ENCODE measurements at places on chromosomes 1 and 21.

GRCh38 chr1:22114083-22115012 is 28.5 kb downstream of the WNT4 start:
- DNase-seq, result no peak

- no peak for DNase-seq
These were observed 26.2 kb upstream of the ZC3H12A start for GRCh38 chr1:37448185-37448584.

DNA sequence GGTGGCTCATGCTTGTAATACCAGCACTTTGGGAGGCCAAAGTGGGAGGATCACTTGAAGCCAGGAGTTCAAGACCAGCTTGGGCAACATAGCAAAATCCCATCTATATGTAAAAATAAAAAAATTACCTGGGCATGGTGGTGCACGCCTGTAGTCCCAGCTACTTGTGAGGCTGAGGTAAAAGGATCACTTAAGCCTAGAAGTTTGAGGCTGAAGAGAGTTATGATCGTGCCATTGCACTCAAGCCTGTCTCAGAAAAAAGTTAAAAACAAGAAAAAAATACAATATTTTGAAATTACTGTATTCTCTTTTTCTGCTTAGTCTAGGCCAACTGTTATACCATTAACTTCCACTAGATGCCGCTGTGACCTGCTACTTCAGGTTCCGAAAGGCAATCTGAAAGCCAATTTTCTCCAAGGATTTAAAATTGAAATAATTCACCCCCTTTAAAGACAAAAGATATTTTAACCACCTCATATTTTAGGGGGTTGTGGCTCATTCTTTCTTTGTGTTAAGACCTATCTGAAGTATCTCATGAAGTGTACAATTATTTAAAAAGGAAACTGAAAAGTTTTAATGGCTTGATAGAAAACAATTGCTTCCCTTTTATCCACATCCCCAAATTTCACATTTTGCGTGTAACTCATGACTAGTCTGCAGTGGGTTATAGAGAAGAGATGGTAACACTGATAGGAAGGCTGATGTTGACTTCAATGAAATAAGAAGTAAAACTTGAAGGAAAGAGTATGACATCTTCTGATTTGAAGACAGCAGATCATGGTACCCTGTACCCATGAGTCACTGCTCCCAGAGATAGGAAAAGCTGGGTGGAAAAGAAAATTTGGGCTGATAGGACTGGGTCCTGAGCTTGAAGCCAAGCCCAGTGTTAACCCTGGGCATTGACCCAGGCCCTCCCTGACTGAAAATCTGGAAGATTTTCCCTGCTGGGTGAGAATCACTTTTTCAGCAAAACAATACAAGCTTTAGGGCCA is 24.4 kb upstream of the CLDN14 start:
- DNase-seq, result peak; percentile 65

GRCh38 chr1:179043266-179043665 is 17.6 kb downstream of the FAM20B start:
- no peak for DNase-seq

DNA sequence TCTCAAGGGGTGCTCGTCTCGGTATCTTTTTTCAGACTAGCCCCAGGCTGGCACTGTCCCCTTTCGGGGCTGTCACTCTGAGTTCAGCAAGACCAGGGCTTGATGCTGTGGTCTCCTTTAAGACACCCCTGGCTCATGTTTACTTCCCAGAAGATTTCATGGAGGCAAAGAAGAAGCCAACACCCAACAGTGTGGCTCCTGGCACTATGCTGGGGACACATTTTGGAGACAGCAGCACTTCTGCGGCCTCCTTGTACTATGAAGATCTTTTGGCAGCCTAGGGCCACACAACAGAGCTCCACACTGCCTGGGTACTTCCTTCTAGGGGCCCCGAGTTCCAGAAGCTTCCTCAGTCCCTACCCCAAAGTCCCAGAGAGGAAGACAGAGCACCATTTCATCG is 24.6 kb downstream of the ECE1 start:
- DNase-seq, result no peak

DNA sequence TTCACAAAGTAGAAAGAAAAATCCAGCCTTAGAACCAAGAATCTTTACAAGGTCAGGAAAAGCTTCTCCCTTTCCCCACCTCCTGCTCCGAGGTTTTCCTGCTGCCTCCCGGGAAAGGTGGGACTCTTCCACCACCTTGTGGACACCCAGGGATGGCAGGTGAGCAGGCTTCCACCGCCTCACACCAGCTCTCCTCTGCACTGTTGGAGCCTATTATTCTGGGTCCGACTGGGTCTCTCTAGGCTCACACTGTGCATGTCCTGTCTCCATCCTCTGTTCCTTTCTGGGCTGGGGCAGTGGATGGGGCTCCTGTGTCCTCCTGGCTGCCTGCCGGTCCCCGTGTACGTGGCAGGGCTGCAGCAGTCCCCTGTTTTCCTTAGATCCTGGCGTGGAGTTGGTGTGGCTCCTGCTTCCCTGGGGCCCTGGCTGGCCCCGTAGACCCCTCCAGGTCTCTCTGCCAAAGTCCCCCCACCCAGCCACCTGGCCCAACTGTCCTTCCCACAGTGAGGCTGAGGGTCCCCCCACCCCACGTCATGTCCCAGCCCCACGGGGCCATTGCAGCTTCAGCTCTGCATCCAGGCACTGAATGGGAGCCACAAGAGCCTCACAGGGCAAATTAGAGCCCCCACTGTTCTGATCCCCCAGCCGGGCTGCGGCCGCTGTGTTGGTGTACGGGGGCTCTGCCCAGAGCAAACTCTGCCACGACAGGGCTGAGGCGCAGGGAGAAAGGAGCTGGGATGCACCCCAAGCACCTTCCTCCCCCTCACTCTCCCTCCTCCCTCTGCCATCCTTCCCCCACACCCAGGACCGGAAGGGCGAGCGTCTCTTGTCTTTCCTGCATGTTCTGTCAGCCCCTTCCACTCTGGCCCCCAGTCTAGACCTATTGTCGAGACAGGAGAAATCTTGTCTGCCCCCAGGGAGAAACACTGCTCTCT is 3.3 kb upstream of the SLC45A1 start:
- peak; percentile 50 for DNase-seq

DNA sequence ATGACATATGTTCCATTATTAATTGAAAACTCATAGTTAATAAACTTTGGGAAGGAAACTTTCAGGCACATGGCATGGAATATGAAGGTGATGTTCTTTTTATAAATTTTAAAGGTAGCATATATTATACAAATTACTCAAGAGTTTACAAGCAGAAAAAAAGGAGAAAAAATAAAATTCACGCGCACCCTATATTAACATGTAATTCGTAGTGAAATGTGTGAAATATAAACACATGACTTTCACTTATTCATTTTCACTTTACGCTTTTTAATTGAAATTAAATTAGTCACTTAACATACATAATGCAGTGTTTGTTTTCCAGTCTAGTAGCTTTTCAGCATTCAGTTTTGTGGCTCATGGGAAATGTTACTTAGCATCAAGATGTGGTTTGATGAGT is 27.4 kb upstream of the SCYL3 start:
- no peak for DNase-seq

DNA sequence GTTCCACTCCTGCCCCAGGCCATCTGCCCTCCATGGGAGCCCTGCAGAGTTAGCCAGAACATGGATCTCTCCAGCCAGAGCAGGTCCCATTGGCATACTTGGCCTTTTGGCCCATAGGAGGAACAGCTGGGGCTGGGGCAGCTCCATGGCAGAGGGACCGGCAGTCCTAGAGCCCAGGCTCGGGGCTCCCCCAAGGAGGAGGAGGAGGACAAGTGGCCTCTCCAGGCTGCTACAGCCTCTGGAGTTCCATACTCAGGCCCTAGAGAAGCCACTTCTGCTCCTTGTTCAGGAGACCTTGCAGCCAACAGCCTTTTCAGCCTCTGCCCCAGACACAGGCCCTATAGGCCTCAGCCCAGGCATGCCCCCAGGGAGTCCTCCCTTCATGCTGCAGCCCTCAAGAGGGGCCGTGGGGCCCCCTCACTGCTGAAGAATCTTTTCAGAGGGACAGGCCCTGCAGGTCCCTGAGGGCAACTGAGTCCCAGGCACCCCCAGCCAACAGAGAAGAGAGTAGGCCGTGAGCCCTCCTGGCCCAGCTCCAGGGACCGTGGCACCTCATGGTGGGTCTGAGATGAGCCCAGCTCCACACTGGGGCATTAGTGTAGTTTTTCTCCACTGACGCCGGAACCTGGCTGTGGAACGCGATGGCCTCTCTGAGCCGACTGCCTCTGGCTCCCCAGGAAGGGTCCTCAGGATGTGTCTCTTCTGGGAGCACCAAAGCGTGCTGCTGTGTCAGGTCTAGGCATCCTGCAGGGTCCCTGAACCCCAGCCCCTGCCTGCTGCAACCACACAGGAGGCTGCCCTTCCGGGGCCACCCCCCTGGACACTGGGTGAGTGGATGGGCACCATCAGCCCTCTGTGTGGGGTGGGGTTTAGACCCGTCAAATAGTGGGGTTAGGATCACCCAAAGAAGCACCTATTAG is 297.6 kb upstream of the VAMP3 start:
- DNase-seq, result no peak

DNA sequence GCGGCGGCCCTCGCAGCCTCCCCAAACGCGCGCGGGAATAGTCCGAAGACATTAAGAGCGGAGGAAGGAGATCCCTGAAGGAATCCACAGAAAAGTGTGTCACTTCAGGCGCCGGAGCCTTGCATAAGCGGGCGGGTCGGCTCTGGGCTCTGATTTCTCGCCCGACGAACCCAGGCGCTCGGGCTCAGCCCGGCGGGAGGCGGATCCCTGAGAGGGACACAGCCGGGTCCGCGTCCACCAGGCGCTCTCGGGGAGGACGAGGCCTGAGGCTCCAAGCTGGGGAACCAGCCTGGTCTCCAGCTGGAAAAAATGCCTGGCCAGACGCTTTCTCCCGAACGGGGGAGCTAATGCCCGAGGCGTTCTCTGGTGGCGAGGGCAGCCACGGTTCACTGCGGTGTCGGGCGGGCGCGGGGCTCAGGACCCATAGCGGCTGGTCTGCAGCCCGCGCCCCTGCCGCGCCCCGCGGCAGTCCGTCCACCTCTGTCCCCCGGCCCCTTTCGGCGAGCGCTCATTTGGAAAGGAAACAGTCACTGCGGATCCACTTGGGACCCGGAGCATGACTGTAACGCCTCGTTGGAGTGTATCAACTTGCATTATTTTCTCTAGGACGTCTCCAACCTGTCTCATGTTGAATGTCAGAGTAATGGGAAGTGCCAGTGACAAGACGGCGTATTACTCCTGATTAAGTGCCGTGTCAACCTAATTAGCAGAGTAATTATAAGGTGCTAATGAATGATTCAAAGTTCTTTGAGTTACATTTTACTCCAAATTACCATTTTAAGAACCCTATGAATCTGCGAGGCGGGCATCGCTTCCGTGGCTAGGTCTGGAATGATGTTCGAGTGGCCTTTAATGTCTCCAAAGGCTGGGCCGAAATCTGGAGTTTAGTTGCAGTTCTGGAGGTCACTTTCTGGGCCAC is 1.6 kb upstream of the BARHL2 start:
- no peak for DNase-seq

GRCh38 chr1:231770506-231771175 is 144.1 kb downstream of the DISC1 start:
- DNase-seq, result no peak

DNA sequence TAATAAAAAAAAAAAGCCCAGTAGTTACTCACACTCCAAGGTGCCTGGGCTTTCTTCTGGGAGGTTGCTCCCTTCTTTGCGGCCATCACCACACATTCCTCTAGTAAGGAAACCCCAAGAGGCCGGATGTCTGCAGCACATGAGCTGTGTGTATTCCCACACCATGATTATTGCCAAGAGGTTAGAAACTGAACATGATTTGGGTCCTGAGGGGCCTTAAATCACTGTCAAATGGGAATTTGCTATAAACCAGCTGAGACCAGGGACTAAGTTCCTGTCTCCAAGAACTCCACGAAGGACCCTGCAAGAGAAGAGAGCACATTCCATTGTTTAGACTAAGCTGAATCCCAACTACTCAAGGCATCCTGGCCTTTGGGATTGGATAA is 85.3 kb upstream of the SSX2IP start:
- no peak for DNase-seq

DNA sequence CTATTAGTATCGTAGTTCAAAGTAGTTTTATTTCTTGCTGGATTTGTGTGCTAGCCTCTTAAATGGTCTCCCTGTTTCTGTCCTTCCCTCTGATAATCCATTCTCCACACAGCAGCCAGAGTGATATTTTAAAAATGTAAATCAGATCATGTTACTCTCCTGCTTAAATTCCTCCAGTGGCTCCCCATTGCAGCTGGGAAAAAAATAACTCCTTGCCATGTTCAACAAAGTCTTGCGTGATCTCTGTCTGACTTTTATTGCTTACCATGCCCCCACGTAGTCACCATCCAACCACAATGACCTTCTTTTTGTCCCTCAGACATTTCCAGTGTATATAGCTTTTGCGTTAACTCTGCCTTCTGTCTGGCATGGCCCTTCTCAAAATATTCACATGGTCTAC is 178.8 kb downstream of the FGGY start:
- DNase-seq, result no peak

DNA sequence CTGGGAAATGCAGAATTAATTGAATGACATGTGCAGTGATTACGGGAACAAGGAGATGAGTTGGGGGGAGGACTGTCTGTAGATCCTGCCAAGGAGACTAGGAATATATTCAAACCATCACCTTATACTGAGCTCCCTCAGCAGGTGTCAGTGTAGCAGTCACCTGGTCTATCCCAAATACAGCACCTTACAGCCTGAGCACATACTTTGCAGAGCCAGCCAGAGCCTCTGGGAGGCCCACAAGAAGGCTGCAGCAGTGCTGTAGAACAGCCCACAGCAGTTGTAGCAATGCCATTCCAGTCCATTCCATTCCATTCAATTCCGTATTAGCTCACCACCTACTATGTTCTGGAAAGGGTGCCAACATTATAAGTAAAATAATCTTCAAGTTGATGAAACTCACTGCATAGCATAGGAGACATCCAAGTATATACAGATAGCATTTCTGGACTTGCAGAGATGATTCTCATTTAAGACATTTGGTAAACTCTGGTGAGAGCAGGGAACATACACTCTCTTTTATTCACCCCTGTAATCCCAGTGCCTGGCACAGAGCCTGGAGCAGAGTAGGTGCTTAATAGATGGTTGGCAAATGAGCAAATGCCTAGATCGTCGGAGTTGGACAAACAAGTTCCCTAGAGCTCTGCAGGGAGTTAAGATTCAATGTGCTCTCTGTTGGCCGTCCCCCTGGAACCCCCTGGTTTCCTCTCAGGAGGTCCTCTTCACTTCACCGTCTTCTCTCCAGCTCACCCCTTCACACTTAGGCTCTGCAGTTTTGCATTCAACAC is 44.7 kb downstream of the KCNC4 start:
- DNase-seq, result no peak

DNA sequence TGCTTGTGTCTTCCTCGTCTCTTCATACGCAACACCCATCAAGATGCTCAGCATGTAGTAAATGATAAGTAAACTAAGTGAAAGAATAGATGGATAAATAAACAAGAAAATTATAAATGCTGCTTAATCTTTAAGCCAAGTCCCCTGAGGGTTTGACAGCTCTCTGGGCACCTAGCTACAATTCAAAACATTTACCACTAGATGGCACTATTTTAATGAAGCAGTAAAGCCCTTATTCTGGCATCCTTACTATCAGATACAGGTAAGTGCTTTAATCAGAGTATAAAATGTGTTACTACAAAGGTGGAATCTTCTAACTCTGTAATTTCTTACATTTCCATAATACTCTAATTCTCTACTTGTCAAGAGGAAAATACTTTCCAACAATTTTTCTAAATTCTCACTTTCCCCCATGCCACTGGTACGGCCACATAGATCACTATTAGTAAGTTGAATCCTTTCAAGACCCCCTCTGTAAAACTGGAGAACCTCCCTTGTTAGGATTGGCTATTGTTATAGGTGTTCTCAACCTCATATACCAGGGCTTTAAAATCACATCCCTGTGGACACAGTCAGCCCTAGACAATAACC is 137.8 kb downstream of the BARHL2 start:
- DNase-seq, result peak; percentile 72

Measured in suppressor macrophage (primary cell).